ENCODE measurements at places on chromosomes 6 and 20.

- no peak for DNase-seq
Measured at GRCh38 chr6:137227871-137228302, 8.7 kb upstream of the IFNGR1 start.

- no peak for DNase-seq
Measured at GRCh38 chr6:42378125-42378524, 73.6 kb downstream of the TRERF1 start.

- peak; percentile 65 for DNase-seq
Measured at GRCh38 chr6:170516783-170517616, 36.1 kb downstream of the PSMB1 start.

- no peak for DNase-seq
Measured at GRCh38 chr6:141764388-141764787, 368.3 kb upstream of the GJE1 start.

- no peak for DNase-seq
Measured at GRCh38 chr6:89048288-89048923, 32.1 kb upstream of the PNRC1 start.

DNA sequence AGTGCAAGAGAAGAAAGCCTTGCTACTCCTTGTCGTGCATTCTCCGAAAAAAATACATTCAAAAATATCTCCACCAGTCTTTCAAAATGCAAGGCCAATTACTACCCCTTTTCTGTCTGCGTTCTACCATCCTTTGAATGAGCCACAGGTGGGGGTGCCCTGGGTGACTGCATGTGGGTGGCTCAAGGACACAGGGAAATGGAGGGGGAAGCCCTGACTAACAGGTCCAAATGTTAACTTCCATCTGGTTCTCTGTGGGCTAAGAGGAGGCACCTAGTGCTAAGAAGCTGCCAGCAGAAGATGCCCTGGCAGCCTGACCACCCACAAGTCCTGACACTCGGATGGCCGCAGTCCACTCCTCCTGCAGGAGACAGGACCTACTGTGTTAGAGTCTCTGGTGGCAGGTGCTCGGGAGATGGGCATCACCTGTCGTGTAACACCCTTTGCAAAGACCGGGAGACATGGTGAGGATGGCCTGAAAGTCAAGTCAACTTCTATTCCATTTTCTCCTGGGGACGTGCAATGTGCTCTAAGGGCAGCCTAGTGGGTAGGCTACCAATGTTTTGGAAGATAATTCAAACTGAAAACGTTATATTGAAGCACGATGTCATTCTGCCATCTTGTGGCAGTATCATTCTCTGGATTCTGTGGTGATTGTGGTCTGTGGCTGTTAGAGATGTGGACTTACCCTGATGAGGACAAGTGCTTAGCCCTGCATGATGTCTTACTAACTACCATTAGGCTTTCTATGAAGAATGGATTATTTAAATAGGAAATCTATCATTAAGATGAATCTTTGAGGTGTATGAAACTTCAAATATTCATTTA is 27.4 kb upstream of the IGF2R start:
- peak; percentile 69 for DNase-seq

DNA sequence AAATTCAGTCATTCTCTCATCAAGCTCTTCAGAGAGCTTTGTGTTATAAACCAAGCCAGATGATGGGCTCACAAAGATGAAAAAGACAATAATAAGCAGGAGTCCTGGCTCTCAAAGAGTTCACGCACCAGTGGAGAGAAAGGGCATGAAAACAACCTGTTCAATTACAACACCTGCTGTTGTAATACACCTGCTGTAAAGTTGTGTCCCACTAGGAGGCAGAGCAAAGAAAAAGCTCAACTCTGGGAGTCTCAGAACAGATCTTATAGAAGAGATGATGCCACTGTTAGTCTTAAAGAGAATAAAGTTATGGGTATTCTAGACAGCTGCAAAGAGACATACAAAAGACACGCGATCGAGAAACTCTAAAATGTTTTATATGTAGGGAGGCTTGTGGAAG is 100.6 kb downstream of the DCDC2 start:
- DNase-seq = no peak

GRCh38 chr6:10421158-10421920 is 6.5 kb upstream of the TFAP2A start:
- no peak for DNase-seq

GRCh38 chr6:75643173-75643572 is 41.5 kb downstream of the SENP6 start:
- no peak for DNase-seq

DNA sequence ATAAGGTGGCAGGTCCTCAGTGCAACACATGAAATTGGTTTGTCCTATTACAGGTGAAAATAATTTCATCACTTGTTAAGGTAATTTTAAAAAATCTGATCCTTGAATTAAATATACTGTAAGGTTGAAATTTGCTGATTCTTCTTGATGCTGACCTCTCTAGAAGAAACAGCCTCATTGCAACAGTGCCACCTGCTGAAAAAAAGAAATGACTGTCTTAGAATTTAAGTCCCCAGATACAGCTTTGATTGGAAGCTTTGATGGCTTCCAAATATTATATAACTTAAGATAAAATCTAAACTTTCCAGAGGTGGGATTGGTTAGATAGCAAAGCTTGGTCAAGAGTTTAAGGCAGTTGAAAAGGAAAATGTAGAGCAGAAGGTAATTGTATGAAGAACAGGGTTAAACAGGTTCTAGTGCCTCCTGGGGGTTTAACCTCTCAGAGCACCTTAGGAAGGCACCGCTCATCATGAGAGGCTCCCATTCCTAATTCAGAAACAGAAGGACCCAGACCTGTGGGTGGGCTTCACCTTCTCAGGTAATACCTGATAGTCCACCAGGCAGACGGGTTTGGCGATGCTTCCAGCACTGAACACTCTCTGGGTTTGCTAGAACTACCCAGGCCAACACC is 401.0 kb downstream of the PAX1 start:
- no peak for DNase-seq

DNA sequence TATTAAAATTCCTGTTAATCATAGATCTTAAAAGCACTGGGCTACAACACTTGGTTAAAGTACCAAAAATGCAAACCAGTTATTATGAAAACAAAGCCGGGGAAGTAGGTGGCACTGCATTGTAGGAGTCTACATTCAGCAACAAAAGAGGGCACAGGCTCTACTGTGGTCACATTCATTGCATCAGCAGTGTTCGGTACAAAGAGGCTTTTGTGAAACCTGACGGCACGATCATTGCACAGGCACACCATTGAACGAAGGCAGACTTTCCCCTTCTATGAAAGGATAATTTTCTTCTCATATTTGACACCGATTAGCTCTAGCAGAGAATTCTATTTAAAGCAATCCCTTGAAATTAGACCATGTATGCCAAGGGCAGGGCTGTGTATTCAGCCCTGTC is 44.6 kb upstream of the AGPAT4 start:
- DNase-seq = no peak

GRCh38 chr20:8526610-8527009 is 394.5 kb downstream of the PLCB1 start:
- DNase-seq = no peak

DNA sequence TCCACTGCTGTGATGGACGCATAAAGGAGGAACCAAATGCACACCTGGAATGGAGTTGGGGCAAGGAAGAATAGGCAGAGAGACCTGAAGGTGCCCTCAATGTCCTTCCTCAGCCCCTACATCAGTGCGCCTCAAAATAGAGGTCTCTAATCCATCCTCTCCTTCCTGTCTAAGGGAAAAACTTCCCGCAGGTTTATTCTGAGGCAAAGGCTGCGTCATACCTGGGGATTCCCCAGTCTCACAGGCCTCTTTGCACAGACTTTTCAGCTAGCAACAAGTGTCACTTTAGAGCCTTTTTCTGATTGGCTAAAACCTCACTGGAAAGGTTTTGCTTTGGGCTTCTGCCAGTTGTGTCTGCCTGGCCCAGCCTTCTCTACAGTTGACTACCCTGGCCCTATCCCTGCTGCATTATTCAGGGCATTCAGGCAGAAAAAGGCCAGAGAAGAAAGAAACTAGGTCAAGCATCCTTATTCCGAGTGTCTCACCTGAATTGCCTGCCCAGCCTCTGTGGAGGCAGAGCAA is 1.8 kb upstream of the HLA-DQB1 start:
- DNase-seq = no peak

DNA sequence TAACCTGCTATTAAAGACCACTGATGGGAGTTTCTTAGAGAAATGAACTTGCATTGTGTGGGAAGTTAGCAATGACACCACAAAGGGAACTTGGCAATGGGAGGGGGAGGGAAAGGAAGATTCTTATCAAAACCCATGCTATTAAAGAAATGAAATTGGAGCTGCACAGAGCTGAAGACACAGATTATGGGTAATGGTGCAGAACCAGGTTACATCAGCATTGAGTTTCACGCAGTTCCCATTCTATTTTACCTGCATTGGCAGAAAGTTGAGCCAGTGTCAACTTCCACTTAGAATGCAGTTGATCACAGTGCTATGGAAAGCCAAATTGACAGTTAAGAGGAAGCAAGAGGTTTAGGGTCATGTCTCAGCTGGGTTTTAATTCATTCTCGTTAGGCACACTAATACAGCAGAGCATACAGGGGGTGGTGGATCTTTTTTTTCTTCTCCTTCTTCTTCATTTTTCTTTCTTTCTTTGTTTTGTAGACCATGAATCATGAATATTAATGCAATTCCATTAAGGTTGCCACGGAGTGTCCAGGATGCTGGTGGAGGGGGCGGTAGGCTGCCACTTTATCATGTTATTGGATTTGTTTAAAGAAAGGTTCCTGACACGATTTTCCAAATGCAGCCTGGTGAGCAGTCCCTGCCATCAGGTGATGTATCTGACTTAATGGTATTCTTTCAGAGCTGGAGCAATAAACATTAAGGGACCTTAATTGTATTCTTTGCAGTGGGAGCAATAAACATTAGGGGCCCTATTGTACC is 1092.0 kb upstream of the MAP3K7 start:
- no peak for DNase-seq

- no peak for DNase-seq
Measured at GRCh38 chr20:55515832-55516231, 489.5 kb downstream of the CBLN4 start.

GRCh38 chr20:4476903-4477500 is 244.7 kb upstream of the PRND start:
- DNase-seq = no peak

DNA sequence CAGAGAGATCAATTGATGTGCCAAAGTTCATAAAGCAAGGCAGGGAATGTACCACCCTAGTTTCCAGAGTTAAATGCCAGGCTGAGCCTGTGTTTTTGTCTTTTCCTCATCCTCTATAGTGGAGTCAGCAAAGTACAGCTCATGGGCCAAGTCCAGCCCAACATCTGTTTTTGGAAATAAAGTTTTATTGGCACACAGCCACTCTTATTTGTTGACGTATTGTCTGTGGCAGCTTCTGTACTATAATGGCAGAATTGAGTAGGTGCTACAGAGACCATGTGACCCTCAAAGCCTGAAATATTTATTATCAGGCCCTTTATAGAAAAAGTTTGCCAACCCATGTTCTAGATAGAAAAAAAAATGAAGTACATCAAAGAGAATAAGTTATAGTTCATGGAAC is 187.0 kb downstream of the TSHZ2 start:
- DNase-seq = no peak

- no peak for DNase-seq
Measured at GRCh38 chr6:117440706-117441525, 15.2 kb upstream of the ROS1 start.

DNA sequence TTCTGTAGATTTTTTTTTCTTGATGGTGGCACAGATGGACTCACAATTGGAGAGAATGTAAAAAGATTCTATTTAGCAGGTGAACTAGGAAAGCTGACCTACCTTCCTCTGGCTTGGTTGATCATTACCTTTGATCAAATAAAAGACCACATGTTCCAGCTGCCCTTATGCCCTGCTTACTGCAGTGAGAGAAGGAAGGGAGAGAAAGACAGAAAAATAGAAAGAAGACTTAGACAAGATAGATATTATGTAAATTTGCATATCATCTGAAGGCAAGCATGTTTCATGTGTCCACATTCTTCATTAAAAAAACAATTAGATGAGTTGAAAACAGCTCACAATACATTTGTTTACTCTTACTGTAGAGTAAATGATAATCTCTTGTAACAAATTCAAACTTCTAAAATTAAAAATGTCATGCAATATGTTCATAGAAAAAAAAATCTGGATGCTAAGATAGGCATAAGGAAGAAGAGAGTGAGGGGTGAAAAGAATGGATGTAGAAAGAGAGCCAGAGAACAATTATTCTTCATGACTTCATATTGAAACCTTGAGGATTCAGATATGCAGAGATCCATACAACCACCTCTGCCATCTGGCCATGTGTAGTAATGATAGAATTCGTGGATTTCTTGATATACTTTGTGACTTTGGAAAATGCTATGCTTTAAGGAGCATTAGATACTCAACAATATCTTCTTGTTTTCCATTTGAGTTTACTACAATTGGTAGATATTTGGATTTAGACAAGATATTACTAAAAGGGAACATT is 71.7 kb downstream of the RFX6 start:
- DNase-seq = no peak
